Caki2 (cell line): ENCODE measurements at places on chromosomes 7 and 10.

- DNase-seq, result no peak
Observed at GRCh38 chr7:36308031-36308430, 81.6 kb upstream of the ANLN start.

GRCh38 chr7:22564511-22565045, 64.6 kb upstream of the STEAP1B start:
- DNase-seq, result peak; percentile 43

DNA sequence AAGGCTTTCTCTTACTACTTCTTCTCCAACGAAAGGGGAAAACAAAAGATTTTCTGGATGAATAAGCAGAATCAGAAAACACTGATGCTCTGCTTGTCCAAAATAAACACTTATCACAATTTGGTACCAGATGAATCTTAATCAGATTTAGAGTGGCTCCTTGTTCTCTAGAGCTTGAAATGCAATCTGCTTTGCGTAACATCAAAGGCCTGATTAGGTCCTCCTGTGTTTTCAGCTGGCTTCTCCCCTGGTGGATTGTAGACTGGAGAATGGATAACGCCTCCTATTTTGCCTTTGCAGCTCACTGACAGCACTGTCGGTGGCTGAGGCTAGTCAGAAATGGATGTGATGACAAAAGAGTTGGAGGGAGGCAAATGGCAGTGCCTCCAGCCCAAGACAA, 91.2 kb downstream of the FAM13C start:
- no peak for DNase-seq

DNA sequence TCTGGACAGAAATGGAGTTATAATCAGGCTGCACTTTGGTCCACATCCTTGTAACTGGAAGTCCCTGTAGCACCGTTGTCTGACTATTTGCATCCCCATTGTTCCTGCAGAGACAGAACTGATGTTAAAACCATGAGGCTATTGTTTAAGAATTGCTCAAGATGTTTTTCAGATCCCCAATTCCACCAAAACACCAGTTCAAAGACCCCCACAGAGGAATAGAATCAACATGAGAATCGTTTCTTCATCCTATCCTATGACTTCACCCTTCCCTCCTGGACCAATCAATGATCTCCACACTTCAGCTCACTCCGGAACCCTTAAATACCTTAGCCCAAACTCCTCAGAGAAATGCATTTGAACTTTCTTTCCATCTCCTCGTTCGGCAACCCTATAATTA, 57.1 kb upstream of the GRID1 start:
- DNase-seq, result no peak

GRCh38 chr7:82631998-82632397, 188.4 kb upstream of the CACNA2D1 start:
- DNase-seq, result no peak

GRCh38 chr7:98167653-98168052, 43.6 kb upstream of the BHLHA15 start:
- no peak for DNase-seq

- DNase-seq, result no peak
Observed at GRCh38 chr7:2777898-2778535, 66.1 kb downstream of the GNA12 start.

GRCh38 chr10:60313589-60313952, 76.1 kb downstream of the ANK3 start:
- peak; percentile 15 for DNase-seq

GRCh38 chr7:21967598-21968003, 21.9 kb upstream of the CDCA7L start:
- no peak for DNase-seq

- DNase-seq, result peak; percentile 41
Observed at GRCh38 chr10:49071160-49071761, 44.1 kb downstream of the VSTM4 start.

DNA sequence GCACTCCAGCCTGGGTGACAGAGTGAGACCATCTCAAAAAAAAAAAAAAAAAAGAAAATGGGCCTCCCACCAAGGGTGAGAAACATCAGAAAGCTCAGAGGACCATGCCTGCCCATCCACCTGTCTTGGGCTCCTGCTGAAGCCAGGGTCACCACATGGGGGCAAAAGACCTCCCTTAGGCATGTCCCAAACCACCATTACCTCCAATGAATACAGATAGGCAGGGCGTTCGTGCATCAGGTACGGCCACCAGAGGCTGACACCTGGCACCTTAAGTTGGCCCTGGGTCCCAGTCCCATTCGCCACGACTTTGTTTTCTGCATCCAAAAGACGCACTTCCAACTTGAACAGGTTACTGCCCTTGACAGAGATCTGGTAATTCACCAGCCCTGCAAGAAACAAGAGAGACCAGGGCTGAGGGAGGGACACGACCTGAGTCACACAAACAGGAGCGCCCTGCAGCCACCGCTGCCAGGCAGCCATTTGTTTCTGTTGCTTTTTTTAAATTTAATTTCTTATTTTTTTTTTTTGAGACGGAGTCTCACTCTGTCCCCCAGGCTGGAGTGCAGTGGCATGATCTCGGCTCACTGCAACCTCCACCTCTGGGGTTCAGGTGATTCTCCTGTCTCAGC, 6.1 kb downstream of the GUSB start:
- DNase-seq, result no peak

DNA sequence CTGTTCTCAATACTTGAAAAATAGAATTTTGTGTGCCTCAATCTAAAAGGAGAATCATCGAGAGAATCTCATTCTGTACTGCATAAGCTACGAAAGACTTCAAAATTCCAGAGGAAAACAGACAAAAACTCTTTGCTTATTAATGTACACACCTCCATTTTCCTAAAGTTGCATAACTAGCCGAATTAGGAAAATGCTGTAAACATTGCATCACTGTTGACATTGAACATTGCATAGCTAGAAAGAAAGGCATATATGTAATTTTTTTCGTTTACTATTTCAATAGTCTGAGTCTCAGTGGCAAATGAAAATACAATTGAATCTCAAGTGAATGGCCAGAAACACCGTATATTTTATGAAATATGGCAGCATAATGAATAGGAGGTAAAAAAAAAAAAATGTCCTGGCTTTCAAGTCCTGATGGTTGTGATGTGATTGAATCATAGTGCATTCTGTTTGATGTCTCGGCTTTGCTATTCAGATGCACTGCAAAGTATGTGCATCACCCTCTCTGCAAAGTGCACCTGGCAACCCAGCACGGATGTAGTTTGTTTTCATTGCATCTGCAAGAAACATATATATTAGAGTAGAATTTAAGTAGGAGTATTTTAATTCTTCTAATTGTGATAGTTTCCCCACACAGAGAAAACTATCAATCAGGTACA, 196.7 kb downstream of the VTI1A start:
- no peak for DNase-seq

GRCh38 chr7:21617916-21618390, 75.1 kb downstream of the DNAH11 start:
- peak; percentile 85 for DNase-seq

DNA sequence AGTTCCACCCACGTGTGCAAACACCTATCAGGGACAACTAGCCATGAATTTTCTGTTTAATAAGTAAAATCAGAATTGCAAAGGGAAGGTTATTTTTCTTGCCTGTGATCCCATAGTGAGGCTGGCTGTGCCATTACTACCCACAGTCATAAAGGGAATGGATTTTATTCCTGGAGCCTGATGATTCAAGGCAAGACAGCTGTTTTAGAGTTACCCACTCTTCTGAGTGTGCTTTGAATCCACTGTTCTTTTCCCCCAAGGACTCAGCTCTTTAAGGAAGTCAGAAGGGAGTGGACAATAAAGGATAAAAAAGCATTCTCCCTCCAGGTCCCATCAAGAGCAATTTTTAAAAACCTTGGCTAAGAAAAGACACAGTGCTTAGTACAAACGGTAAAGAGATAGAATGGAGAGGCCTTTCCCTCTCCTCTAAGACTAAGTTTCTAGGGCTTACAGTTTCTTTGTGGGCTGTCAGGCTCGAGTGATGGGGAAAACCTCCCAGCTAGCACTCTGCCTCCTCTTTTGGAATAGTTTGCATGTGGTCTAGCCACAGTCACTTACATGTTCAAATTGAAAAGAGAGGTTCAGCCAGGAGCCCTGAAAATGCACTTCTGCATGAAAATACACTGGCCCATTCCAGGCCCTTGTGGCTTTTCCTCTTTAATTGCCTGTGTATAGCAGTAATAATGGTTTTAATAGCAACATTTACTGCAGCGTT, 5.1 kb upstream of the LRRC4 start:
- DNase-seq, result no peak

DNA sequence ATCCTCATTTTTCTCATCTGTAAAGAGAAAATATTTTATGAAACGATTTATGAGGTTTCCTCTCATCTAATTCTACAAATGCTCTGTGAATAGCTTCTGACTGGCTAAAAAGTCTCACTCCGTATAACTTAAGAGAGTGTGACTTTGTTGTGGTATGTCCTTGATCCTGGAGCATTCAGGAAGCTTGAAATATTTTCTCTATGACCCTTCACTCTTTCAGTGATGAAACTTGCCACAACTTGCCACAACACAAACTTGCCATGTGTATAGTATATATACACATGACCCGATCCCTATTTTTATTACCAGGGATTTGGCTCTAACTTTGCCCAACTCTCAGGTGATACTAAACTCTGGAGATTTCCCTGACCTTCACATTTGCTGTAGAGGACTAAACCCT, 74.1 kb downstream of the TES start:
- no peak for DNase-seq

DNA sequence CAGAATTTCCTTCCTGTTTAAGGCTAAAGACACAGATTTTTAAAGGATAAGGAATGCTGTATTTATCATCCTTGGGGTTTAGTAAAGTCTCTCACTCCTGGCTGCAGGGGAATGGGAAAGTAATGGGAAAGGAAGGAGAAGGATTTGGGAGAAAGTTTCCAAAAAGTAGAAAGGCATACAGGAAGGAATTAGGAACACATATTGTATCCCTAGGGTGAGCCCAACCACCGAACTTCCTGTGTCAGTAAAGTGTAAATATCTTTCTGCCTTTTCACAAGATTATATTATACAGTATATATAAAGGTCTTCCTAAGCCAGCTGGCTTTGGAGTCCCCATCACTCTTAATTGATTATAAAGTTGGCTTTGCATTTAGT, 12.0 kb upstream of the UBE2D1 start:
- no peak for DNase-seq

DNA sequence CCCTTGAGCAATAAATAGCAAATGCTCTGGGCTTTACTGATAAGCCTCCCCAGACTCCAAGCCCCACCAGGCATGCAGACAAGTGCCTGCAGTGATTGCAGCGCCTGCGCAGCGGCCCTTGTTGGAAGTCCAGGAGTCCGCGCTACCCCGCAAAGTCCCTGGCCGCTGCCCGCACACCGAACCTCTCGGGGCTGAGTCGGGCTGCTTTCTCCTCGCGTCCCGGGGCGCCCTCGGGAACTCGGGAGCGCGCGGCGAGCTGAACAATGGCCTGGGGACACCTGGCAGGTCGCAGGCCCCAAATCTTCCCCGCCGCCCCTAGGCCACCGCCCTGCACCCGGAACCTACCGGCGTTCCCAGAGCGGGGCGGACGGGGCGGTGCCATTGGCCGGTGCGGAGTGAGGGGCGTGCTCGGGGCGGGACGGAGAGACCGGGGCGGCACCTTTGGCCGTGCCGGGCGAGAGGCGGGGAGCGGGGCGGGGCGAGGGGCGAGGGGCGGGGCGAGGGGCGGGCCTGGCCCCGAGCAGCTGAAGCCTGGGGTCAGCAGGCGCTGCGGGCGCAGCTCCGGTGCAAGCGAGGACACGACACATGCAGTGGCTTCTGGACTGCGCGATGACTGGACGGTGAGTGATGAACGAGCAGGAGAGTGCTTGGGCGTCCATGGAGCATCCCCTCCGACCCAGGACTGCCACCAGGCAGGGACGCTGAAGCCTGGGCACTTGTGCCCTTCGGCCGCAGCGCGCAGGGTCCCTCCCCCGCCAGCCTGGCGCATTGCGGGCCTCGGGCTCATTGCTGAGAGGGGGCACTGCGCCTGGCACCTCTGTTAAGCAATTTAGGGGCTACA, at the start of gene RASSF4:
Gene RASSF4, plus strand, starts transcription at position 556 of the 841 bp plus-strand sequence. CDS start 10,401 bp downstream, outside the sequence.
- peak; percentile 78 for DNase-seq

DNA sequence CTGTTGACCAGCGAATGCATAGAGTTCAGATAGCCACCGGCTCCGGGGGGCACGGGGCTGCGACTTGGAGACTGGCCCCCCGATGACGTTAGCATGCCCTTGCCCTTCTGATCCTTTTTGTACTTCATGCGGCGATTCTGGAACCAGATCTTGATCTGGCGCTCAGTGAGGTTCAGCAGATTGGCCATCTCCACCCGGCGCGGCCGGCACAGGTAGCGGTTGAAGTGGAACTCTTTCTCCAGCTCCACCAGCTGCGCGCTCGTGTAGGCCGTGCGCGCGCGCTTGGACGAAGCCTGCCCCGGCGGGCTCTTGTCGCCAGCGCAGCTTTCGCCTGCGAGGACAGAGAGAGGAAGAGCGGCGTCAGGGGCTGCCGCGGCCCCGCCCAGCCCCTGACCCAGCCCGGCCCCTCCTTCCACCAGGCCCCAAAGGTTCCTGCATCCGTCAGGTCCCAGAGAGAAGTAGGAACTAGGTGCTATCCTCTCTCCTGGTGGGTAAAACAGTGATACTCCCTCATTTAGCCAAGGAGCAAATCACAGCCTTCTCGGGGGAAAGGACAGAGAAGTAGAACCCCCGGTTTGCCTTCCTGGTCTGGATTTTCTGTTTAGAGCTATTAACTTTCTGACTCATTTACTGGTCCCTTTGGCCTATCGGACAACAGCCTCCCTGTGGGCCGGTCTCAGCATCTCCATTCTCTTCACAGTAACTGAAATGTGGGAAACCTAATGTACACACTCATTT, 6.1 kb upstream of the HOXA2 start:
- DNase-seq, result no peak

GRCh38 chr10:125738206-125738605, 18.7 kb downstream of the EDRF1 start:
- DNase-seq, result no peak

DNA sequence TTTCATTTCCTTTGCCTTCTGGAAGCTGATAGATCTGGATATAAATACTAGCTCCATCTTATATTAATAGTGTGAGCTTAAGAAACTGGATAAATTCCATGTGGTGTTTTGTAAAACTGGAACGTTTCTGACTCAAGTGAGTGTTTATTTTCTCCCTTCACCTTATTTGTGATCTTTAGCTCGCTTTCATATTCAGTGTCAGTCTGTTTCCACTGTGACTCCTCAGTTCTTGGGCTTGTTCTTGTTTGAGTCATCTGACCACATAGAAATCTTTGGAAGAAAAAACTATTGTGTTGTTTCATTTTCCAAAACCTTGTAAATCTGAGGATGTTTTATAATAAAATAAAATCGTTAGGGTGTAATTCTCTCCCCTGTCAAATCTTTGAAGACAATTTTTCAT, 186.4 kb downstream of the POLR1F start:
- peak; percentile 21 for DNase-seq

DNA sequence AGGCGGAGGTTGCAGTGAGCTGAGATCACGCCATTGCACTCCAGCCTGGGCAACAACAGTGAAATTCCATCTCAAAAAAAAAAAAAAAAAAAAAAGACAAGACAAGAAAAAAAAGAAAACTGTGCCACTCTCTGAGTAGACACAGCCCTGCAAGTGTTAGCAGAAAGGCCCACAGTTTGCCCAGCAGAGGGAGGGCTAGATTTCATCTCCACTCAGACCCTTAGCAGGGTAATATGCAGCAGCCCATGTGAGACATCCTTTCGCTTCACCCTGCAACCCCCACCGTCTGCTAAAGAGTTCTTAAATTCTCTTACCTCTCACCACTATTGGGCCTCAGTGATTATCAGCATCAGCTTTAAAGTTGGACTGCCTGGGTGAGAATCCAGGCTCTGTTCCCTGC, 38.2 kb downstream of the CTNNA3 start:
- no peak for DNase-seq
